GM23338 (cell line): ENCODE measurements at places on chromosomes 7 and 10. TPM values are rescaled to one million over a fixed set of nuclear protein-coding genes. Genes with fewer than 3 reads are reported as not detected.

DNA sequence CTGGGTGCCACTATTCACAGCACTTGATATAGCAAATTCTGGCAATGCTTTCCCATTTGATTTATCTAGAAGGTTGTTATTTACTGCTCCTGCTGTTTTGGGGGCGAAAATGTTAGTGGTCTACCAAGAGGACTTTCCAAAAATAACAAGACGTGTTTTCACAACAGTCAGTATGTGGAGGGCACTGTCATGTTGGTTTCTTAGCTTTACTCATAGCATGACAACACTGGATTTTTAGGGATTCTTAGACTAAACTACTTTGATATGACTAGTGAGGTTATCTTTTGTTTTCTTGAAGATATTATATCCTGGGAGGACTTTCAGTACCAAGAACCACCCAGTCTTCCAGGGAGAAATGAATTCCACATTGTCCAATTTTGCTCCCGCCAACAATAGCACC is 49.4 kb downstream of the NUDCD3 start:
- H3K36me3 ChIP-seq, result no peaks in the 10 kb centered on the region
- DNase-seq, result no peak
- no peak overlapping the region for H3K4me3 ChIP-seq
- H3K27me3 ChIP-seq, result no peaks in the 10 kb centered on the region

GRCh38 chr10:95464280-95464679 is 96.9 kb downstream of the SORBS1 start:
- DNase-seq, result no peak
- no peaks in the 10 kb centered on the region for H3K36me3 ChIP-seq
- no peak overlapping the region for H3K4me3 ChIP-seq
- no peaks in the 10 kb centered on the region for H3K27me3 ChIP-seq
- no peak overlapping the region for H3K27ac ChIP-seq
- H3K4me1 ChIP-seq, result peaks cover 65% of the 10 kb centered on the region

GRCh38 chr7:13827716-13828115 is 161.8 kb downstream of the ETV1 start:
- no peaks in the 10 kb centered on the region for H3K27me3 ChIP-seq
- no peak for DNase-seq
- no peak overlapping the region for H3K4me3 ChIP-seq
- no peak overlapping the region for H3K27ac ChIP-seq
- no peaks in the 10 kb centered on the region for H3K36me3 ChIP-seq
- H3K4me1 ChIP-seq, result peaks cover 3% of the 10 kb centered on the region; the same call in 1 of the 2 replicates

GRCh38 chr7:597348-598178 is 77.9 kb upstream of the PDGFA start:
- no peaks in the 10 kb centered on the region for H3K4me1 ChIP-seq
- no peaks in the 10 kb centered on the region for H3K36me3 ChIP-seq
- H3K27me3 ChIP-seq, result no peaks in the 10 kb centered on the region
- no peak overlapping the region for H3K27ac ChIP-seq
- no peak for DNase-seq

GRCh38 chr10:43204943-43205671 is 61.8 kb downstream of the RASGEF1A start:
- no peaks in the 10 kb centered on the region; the same call in 1 of the 2 replicates for H3K4me1 ChIP-seq
- H3K4me3 ChIP-seq, result no peak overlapping the region
- peak; percentile 84 for DNase-seq
- H3K27me3 ChIP-seq, result no peaks in the 10 kb centered on the region
- no peak overlapping the region for H3K27ac ChIP-seq

GRCh38 chr7:116782177-116782711 is 80.1 kb upstream of the CAPZA2 start:
- peak; percentile 44 for DNase-seq
- H3K4me1 ChIP-seq, result peaks cover 34% of the 10 kb centered on the region
- H3K27me3 ChIP-seq, result no peaks in the 10 kb centered on the region

GRCh38 chr7:41885078-41885477 is 182.2 kb upstream of the INHBA start:
- no peaks in the 10 kb centered on the region for H3K27me3 ChIP-seq
- H3K36me3 ChIP-seq, result no peaks in the 10 kb centered on the region; the same call in 1 of the 2 replicates
- H3K4me3 ChIP-seq, result no peak overlapping the region
- no peak for DNase-seq

GRCh38 chr7:107169120-107170050 is 582 bp downstream of the HBP1 start:
- peak overlapping the region; percentile 75 for H3K4me3 ChIP-seq
- no peaks in the 10 kb centered on the region for H3K27me3 ChIP-seq
- peak; percentile 97 for DNase-seq
- H3K27ac ChIP-seq, result peak overlapping the region; percentile 97

- H3K36me3 ChIP-seq, result peaks cover 9% of the 10 kb centered on the region; the same call in 1 of the 2 replicates
- H3K27ac ChIP-seq, result no peak overlapping the region
- no peaks in the 10 kb centered on the region for H3K27me3 ChIP-seq
- no peaks in the 10 kb centered on the region for H3K4me1 ChIP-seq
- DNase-seq, result no peak
These were observed 81.0 kb downstream of the KIAA1549 start for GRCh38 chr7:138900035-138900828.

GRCh38 chr7:133434246-133434865 is 181.5 kb downstream of the EXOC4 start:
- no peaks in the 10 kb centered on the region for H3K27me3 ChIP-seq
- H3K27ac ChIP-seq, result no peak overlapping the region
- peak; percentile 66 for DNase-seq
- no peaks in the 10 kb centered on the region for H3K36me3 ChIP-seq
- H3K4me1 ChIP-seq, result peaks cover 21% of the 10 kb centered on the region
- H3K4me3 ChIP-seq, result no peak overlapping the region

DNA sequence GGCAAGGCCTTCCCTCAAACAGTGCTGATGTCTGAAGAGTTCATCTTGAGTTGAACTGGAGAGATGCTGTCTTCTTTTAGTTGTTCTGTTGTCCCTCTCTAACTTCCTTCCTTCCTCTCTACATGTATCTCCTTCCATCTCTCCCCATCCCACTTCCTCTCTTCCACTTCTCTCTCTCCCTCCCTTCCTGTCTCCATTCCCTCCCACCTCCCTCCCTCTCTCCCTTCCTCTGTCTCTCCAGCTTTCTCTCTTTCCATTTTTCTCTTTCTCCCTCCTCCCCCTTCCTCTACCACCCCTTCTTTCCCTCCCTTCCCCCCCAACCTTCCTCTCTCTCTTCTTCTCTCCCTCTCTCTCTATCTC is 40.7 kb upstream of the TNS3 start:
- H3K36me3 ChIP-seq, result no peaks in the 10 kb centered on the region
- no peak overlapping the region for H3K27ac ChIP-seq
- peaks cover 21% of the 10 kb centered on the region; the same call in 1 of the 2 replicates for H3K4me1 ChIP-seq
- DNase-seq, result no peak
- no peak overlapping the region for H3K4me3 ChIP-seq

HIP1 gene
- 59.8 and 80.8 TPM in 2 replicates for total RNA-seq

- no peaks in the 10 kb centered on the region for H3K27me3 ChIP-seq
- no peaks in the 10 kb centered on the region; the same call in 1 of the 2 replicates for H3K4me1 ChIP-seq
- H3K36me3 ChIP-seq, result no peaks in the 10 kb centered on the region
- H3K27ac ChIP-seq, result no peak overlapping the region
- DNase-seq, result no peak
These were observed 538.7 kb upstream of the MGMT start for GRCh38 chr10:128928231-128928836.

GRCh38 chr10:109932391-109932790 is 9.1 kb upstream of the XPNPEP1 start:
- H3K4me3 ChIP-seq, result no peak overlapping the region
- H3K4me1 ChIP-seq, result peaks cover 36% of the 10 kb centered on the region
- no peak overlapping the region for H3K27ac ChIP-seq
- DNase-seq, result no peak
- no peaks in the 10 kb centered on the region for H3K36me3 ChIP-seq
- H3K27me3 ChIP-seq, result no peaks in the 10 kb centered on the region

DNA sequence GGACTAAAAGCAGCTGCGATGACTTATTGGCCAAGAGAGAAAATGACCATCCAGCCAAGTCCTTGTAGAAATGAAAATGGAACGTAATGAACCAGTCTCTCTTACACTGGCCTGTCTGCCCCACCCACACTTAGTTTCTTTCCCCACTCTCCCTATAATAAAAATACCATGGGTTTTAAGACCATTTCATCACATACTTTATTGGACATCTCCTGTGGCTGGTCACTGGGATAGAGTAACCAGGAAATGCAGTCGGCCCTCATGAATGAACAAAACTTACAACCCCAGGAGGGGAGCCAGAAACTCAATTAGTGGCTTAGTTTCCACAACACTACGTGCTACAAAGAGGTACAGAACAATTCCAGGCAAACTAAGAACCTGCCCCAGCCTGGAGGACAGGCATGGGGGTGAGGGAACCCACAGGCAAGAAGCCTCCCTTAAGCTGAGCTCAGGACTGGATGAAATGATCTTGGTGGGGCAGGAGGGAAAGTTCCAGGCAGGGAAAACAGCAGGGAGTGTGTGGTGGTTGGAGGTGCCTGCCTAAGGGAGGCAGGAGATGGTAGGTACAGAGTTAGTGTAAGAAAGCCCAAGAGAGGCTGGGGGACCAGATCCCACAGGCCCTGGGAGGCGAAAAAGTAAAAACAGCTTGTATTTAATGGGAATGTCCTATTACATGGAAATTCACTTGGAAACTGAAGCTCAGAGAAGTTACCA is 29.6 kb downstream of the MKI67 start:
- peaks cover 28% of the 10 kb centered on the region for H3K36me3 ChIP-seq
- no peak overlapping the region for H3K27ac ChIP-seq
- H3K4me1 ChIP-seq, result no peaks in the 10 kb centered on the region
- no peak for DNase-seq
- H3K4me3 ChIP-seq, result no peak overlapping the region
- H3K27me3 ChIP-seq, result no peaks in the 10 kb centered on the region

GRCh38 chr10:72069751-72070526 is 18.4 kb downstream of the SPOCK2 start:
- H3K27ac ChIP-seq, result no peak overlapping the region
- no peaks in the 10 kb centered on the region; the same call in 1 of the 2 replicates for H3K36me3 ChIP-seq
- H3K4me1 ChIP-seq, result no peaks in the 10 kb centered on the region

DNA sequence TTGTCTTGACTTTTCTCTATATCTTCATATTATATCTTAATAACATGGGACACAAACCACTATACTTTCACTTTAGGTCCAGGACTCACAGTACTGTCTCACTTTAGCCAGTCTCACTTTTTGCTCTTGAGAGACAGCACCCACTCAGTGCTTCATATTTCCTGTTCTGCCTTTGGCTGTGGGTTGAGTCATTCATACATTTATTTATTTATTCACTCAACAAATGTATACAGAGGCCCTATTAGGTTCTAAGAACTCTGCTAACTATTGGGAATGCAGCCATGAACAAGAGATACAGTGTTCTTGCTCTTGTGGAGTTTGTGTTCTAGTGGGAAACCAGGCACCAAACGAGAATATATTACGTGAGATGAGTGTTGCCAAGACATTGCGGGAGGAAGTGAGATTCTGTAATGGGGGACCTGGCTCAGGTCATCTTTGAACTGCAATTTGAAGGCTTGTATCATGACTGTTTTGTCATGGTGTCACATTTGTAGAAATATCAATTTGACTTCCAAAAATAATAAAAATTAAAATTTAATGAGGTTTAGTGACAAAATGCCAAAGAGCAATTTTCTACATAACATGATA is 190.1 kb downstream of the SDHAF3 start:
- no peaks in the 10 kb centered on the region for H3K4me1 ChIP-seq
- no peak overlapping the region for H3K4me3 ChIP-seq
- H3K36me3 ChIP-seq, result no peaks in the 10 kb centered on the region
- H3K27ac ChIP-seq, result no peak overlapping the region
- no peaks in the 10 kb centered on the region for H3K27me3 ChIP-seq

DNA sequence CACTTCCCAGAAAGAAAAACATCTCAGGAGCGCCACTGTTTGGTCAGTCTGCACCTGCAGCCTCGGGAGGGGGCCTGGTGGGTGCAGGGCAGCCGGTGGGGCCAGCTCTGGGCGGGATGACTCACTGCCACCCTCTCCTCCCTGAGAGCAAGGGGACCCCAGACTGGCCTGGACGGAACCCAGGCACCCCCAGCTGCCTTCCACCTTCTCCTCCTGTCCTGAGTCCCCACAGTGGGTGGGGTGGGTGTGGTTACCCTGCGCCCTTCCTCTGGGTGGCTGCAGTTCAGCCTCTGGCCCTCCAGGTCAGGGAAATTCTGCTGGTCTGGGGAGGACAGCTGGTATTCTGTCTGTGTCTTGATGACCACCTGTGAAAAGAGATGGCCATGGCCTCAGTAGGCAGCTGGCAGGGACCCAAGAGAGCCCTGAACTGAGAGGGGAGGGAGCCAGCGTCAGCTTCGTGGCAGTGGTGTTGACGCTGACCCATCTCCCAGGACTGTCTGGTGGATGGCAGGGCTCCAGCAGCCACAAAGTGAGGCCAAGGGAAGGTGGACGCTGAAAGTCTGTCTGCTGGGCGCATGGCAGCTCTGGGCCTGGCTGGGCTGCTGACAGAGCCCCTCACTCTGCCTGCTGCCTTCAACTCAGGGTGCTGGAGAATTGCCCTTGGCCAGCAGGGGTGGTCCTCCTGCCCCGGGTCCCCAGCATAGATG is 8.9 kb downstream of the CALY start:
- peaks cover 76% of the 10 kb centered on the region for H3K27me3 ChIP-seq
- H3K4me1 ChIP-seq, result peaks cover 17% of the 10 kb centered on the region
- no peaks in the 10 kb centered on the region for H3K36me3 ChIP-seq

DNA sequence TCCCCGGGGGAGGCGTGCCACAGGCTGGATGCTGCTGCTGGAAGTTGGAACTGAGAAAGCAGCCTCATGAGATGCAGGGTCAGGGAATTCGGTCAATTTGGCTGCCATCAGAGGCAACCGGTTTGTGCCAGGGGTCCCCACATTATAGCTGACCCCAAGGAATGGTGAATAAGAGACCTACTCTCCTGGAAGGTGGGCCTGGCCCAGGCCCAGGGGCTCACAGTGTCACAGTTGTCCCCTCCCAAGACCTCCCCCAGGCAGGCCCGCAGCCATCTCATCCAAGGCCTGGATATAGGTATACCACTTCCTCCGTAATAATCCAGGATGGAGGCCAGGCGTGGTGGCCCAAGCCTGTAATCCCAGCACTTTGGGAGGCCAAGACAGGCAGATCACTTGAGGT is 114.6 kb downstream of the NPTX2 start:
- no peaks in the 10 kb centered on the region for H3K36me3 ChIP-seq
- no peak overlapping the region for H3K27ac ChIP-seq
- peaks cover 20% of the 10 kb centered on the region for H3K4me1 ChIP-seq
- no peaks in the 10 kb centered on the region for H3K27me3 ChIP-seq
- H3K4me3 ChIP-seq, result no peak overlapping the region

GRCh38 chr7:115106316-115106715 is 184.4 kb downstream of the MDFIC start:
- DNase-seq, result no peak
- H3K36me3 ChIP-seq, result no peaks in the 10 kb centered on the region
- H3K4me1 ChIP-seq, result no peaks in the 10 kb centered on the region
- H3K27me3 ChIP-seq, result no peaks in the 10 kb centered on the region
- H3K4me3 ChIP-seq, result no peak overlapping the region

ZNF467 gene
- 0.10 and 0.19 TPM in 2 replicates for total RNA-seq

DNA sequence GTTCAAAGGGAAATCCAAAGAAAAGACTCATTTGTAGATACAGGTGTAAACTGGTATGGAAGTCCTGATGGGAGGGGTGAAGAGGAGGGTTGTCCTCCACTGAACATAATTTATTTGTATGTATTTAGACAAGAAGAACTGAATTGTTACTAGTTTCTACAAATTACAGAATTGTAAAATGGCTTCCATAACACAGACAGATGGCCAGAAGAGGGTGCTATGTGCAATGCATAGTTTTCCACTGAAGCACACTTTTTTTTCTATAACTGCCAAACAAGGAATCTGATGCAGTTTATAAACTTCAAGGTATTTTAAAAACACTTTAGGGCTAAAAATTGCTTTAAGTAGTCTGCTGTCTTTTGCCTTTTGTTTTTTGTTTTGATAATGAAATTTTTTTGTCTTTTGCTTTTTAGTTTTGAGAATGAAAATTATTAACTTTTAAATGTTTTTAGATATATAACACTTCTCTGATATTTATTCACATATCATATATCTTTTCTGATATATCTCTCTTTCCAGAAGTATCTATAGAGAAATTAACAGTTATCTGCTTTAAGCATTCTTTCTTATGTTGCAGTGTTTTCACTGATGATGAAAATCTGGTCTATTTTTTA is 58.5 kb downstream of the PHYHIPL start:
- H3K27ac ChIP-seq, result no peak overlapping the region
- peak; percentile 54 for DNase-seq
- H3K4me3 ChIP-seq, result no peak overlapping the region
- no peaks in the 10 kb centered on the region for H3K4me1 ChIP-seq
- no peaks in the 10 kb centered on the region for H3K27me3 ChIP-seq
